ENCODE measurements at places on chromosomes 2 and 18.

- no peak for DNase-seq
These were observed 41.0 kb downstream of the DTNB start for GRCh38 chr2:25632396-25632795.

- DNase-seq: no peak
These were observed 85.7 kb downstream of the SEMA4F start for GRCh38 chr2:74739733-74740241.

DNA sequence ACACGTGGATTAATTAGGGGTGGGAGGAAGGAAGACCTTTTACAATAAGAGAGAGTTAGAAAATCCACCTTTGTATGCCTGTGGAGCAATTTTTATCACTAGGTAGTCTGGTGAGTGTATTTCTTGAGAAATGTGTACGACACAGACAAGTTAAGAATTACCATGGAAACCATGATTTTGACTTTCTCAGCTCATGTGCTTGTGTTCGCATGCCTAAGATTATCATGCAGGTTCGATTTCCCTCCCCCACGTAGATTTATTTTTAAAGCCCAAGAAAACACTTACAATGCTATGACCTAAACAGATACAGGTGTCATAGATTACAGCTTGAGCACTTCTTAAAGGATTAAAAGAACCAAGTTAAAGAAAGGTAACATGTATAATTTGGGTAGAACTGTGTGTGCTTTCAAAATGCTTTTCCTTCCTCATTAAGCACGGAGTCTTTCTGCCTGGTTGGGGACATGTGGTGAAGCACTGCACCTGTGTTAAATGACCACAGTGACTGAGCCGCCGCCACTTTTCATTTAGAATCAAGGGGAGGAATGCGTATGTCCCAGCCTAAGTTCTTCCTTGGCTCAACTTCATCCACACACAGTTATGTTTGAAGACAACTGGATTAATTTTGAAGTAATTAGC lies 16.6 kb downstream of the SERTAD2 start:
- no peak for DNase-seq

GRCh38 chr2:138238908-138239307 lies 262.7 kb upstream of the SPOPL start:
- DNase-seq: no peak
